Activated CD4-positive, alpha-beta T cell treated with anti-CD3 and anti-CD28 coated beads for 48 hours (primary cell): ENCODE measurements at places on chromosomes 4 and X.

- no peak for DNase-seq
Observed at GRCh38 chr4:2076908-2077536, 17.9 kb downstream of the NAT8L start.

- no peak for DNase-seq
Observed at GRCh38 chrX:101229170-101229569, 9.6 kb downstream of the DRP2 start.

DNA sequence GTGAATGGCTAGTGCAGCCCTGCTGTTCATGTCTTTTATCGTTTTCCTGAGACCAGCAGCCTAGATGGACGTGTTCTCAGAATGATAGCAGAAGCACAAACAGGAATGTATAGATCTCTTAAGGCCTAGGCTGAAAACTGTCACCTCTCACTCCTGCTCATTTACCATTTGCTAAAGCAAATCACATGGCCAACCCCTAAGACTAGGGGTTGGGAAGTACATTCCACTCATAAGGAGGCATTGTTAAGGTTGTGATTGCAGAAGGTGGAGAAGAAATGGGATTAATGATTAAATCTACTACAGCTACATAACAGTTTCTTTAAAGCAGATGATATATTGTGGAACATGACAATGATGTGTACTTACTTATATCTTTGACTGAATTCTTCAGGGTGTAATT lies 536.8 kb upstream of the FTHL17 start:
- no peak for DNase-seq

DNA sequence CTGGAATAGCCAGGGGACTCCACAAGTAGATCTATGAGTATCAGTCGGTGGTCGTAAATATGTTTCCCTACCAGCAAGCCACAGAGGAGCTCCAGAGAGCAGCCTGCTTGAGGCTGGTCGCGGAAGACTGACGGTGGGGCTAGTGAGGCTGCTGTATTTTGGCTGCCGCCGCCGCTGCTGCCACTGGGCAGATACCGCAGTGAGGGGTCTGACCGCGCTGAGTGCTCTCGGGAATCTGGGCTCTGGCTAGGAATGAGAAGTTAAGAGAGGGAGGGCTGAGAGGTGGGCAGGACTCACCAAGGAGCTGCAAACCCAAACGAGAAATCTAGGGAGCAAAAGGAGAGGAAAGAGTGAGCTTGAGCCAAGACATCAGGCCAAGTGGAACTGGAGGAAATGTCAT lies at the start of gene EXOC1L:
TSS of gene EXOC1L (plus strand) at position 157 of the 400 bp plus-strand sequence. CDS start at position 394, 237 bp downstream.
- no peak for DNase-seq

- no peak for DNase-seq
Observed at GRCh38 chrX:39164212-39164611, 363.0 kb downstream of the MID1IP1 start.

GRCh38 chr4:137572163-137572562 lies 39.9 kb upstream of the PCDH18 start:
- DNase-seq: no peak

DNA sequence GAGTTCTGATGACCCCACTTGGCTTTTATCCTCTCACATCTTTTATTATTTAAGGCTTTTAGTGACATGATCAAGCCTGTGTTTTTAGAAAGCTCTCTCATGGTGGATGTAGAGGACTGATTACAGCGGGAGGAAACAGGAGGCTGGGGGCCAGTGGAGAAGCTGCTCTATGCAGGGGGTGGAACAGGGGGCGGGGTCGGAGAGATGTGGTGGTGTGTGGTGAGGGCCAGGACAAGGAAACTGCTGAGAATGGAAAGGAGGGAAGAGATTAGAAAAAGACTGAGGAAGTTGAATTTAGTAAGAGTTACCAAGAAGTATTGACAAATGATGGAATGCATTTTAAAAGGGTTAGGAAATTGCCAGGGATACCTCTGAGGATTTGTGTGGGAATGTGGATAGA lies 292.2 kb downstream of the ZIC3 start:
- DNase-seq: no peak

GRCh38 chrX:96102997-96103396 lies 581.6 kb upstream of the DIAPH2 start:
- DNase-seq: no peak

DNA sequence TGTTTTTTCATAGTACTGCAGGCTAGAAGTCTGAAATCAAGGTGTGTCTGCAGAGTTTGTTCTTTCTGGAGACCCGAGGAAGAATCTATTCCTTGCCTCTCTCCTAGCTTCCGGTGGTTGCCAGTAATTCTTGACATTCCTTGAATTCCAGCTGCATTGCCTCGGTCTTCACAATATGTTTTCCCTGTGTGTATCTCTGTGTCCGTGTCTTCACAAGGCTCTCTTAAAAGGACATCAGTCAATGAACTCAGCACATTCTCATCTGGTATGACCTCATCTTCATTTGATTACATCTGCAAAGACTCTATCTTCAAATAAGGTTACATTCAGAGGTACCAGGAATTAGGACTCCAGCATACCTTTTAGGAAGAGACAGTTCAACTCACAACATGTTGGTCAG lies 163.4 kb downstream of the BANK1 start:
- no peak for DNase-seq
